ENCODE measurements at places on chromosomes 12 and 14.
A peak's percentile ranks its signal among the peaks of the same experiment; 100 is the strongest.

GRCh38 chr12:31106101-31106803, 32.6 kb downstream of the DDX11 start:
- no peak overlapping the region for H3K27ac ChIP-seq
- no peaks in the 10 kb centered on the region for H3K27me3 ChIP-seq
- H3K4me1 ChIP-seq = peaks cover 7% of the 10 kb centered on the region
- no peak overlapping the region for H3K4me3 ChIP-seq
- peaks cover 6% of the 10 kb centered on the region for H3K36me3 ChIP-seq
- DNase-seq = no peak

- H3K4me1 ChIP-seq = peaks cover 12% of the 10 kb centered on the region
- H3K4me3 ChIP-seq = no peak overlapping the region
- H3K27ac ChIP-seq = no peak overlapping the region
- no peak for DNase-seq
Observed at GRCh38 chr12:116402163-116402939, 124.9 kb upstream of the MED13L start.

DNA sequence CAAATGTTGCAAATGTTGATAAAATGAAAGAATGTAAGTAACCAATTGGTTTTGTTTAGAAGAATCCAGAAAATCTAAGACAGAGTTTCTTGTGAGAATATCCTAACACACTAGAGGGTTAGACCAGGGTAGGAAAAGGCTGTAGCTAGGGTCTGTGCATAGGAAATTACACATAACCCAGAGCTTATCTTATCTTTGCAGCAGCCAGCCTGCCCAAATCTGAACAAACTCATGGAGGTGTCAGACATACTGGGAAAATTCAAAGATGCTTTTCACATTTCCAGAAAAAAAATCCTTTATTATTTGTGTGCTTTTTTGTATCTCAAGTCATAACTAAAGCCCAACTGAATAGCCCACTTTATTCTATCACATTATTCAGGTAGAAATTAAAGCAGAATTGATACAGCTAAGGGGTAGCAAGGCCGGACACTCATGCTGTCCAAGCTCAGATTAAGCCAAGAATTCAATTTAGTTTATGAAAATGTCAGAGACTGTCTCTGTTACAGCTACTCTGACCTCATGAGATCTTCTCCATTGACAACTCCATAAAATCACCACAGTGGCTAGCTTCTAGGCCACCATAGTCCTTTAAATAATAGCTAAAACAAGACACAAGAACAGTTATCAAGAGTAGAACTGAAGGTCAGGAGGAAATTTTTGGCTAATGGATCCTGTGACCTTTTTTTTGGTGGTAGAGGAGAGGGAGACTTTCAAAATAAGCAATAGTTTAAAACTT, 169.6 kb upstream of the RASSF8 start:
- peaks cover 4% of the 10 kb centered on the region for H3K4me1 ChIP-seq
- peaks cover 16% of the 10 kb centered on the region for H3K27me3 ChIP-seq
- no peak for DNase-seq
- H3K27ac ChIP-seq = no peak overlapping the region

GRCh38 chr12:24222968-24223367, 273.5 kb upstream of the SOX5 start:
- no peaks in the 10 kb centered on the region for H3K4me1 ChIP-seq
- H3K4me3 ChIP-seq = no peak overlapping the region
- H3K27me3 ChIP-seq = no peaks in the 10 kb centered on the region
- H3K36me3 ChIP-seq = no peaks in the 10 kb centered on the region

DNA sequence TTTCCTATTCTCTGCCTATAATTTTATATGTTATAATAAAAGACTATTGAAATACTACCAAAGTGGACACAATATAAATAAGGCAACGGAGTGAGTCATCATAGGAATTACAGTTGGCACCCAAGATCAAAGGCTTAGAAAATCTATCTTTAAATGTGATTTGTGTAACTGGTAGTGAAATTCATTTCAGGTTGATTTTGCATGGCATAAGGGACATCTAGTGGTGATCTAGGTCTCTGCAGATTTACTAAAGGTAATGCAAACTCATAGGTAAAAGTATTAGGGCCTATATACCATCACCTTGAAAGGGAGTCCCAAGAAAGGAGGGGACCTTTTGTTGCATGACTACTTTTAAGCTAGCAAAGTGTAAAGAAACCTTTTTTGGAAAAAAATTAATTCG, 527.2 kb downstream of the NRXN3 start:
- no peak overlapping the region for H3K4me3 ChIP-seq
- no peak for DNase-seq
- H3K36me3 ChIP-seq = no peaks in the 10 kb centered on the region

GRCh38 chr12:5864972-5865371, 80.1 kb downstream of the ANO2 start:
- no peaks in the 10 kb centered on the region for H3K36me3 ChIP-seq
- H3K27me3 ChIP-seq = peaks cover 4% of the 10 kb centered on the region
- no peak overlapping the region for H3K27ac ChIP-seq

GRCh38 chr14:20609215-20610001, 18.2 kb upstream of the RNASE12 start:
- no peaks in the 10 kb centered on the region for H3K27me3 ChIP-seq
- H3K4me1 ChIP-seq = peaks cover under 1% of the 10 kb centered on the region

DNA sequence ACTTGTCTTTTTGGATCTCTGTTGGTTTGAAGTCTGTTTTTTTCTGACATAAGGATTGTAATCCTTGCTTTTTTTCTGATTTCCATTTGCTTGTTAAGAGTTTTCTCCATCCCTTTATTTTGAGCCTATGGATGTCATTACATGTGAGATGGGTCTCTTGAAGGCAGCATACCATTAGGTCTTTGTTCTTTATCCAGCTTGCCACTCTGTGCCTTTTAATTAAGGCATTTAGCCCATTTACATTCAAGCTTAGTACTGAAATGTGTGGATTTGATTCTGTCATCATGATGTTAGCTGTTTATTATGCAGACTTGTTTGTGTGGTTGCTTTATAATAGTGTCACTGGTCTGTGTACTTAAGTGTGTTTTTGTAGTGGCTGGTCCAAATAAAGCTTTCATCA, 100.0 kb downstream of the CCDC91 start:
- H3K4me3 ChIP-seq = no peak overlapping the region
- no peaks in the 10 kb centered on the region for H3K4me1 ChIP-seq
- no peak for DNase-seq
- H3K27me3 ChIP-seq = no peaks in the 10 kb centered on the region

DNA sequence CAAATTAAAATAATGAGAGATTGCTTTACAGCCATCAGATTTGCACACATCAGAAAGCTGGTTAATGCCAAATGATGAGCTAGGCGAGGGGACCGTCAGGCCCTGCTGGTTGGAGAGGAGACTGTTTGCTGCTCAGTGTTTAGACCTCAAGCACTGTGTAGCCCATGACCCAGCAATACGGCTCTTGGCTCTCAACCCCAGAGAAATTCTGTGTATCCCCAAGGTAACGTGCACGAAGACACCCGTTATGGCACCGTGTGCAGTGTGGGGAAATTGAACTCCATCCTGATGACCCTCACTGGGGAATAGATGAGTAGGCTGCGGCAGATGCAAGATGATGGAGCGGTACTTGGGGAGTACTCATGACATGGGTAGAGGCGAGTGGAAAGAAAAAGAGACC, 55.7 kb downstream of the EID3 start:
- no peaks in the 10 kb centered on the region for H3K4me1 ChIP-seq
- H3K4me3 ChIP-seq = no peak overlapping the region
- DNase-seq = no peak
- H3K27ac ChIP-seq = no peak overlapping the region

DNA sequence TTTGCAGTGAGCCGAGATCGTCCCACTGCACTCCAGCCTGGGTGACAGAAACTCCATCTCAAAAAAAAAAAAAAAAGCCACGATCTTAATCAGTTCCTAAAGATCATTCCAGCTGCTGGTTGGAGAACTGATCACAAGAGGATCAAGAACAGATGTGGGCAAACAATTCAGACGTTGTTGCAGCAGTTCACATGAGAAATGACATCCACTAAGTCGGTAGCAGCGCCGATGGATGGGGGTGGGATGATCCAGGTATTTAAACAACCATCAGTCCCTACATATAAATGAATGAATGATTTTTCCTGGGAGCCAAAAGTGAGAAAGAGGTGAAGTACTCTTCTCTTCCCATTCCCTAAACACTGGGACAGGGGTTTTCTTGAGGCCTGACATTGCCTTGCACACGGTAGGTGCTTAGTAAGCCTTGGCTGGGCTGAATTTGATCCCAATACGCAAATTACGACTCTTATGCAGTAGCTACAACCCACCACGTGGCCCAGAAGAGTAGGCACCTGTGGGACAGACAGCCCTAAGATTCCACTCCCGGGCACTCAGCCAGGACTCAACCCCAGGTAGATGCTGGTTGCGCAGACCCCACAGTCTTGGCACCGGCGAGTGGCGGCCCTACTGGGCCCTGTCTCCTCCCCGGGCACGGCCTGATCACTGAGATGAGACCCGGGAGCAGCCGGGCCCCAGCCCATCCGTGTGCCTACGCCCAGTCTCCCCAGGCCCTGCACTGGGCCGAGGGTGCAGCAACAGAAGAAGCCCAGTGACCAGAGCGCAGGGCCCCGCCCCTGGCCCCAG, 565 bp downstream of the SPRYD3 start:
- peaks cover 55% of the 10 kb centered on the region for H3K4me1 ChIP-seq
- peaks cover 11% of the 10 kb centered on the region for H3K36me3 ChIP-seq
- no peak for DNase-seq
- no peaks in the 10 kb centered on the region for H3K27me3 ChIP-seq
- H3K4me3 ChIP-seq = peak overlapping the region; percentile 77
- peak overlapping the region; percentile 88 for H3K27ac ChIP-seq

All from mesothelial cell of epicardium (in vitro differentiated cells).